NCI-H774 (cell line): ENCODE measurements at places on chromosomes 6 and 20.

- DNase-seq = no peak
Measured at GRCh38 chr6:14747881-14748520, 497.9 kb upstream of the JARID2 start.

DNA sequence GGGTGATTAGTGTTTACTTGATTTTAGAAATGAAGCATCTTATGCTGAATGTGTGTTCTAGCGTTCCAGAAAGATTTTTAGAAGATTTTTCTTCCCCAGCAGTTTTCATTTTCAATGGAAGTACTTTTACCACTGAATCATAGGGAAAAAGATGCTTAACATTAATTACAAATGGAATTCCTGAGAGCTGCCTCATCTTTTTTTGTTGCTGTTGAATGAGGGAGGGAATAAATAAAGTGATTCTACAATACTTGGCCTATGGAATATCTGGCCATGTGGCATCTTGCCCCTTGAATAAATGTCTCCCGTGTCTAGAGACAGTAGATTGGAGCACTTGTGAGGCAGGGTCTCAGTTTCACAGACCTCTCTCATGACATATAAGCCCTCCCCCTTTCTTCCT is 44.1 kb upstream of the SLC22A1 start:
- no peak for DNase-seq

- peak; percentile 35 for DNase-seq
Measured at GRCh38 chr6:25006565-25007001, 70.8 kb upstream of the RIPOR2 start.

DNA sequence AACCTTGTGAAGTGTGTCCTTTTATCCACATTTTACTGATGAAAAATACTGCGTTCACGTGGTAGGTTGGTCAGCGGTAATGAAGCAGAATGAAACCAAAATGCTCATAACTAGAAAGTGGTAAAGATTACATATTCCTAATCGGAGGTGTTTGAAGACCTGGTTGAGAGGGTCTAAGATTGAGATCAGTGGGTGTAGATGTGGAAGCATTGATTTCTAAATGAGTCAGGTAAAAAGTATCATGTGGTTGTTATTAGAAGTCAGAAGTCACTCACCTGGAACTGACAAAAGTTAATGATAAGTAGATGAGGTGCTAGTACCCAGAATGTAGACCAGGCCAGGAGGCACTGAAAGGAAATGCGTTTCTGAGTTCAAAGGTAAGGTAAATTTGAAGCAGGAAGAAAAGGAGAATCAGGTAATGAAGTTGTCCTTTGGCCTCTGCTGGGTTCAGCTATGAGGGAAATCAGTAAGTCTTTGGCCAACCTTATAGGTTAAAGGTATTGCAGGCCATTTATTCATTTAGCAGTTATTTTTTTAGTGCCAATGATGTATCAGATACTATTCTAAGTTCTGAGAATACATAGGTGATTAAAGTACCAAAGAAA is 31.2 kb downstream of the FAM83B start:
- DNase-seq = no peak

GRCh38 chr6:155915651-155916050 is 460.0 kb upstream of the NOX3 start:
- no peak for DNase-seq

GRCh38 chr6:40098774-40099173 is 164.5 kb upstream of the MOCS1 start:
- no peak for DNase-seq

GRCh38 chr6:71983131-71983530 is 96.8 kb downstream of the RIMS1 start:
- DNase-seq = no peak
